ENCODE measurements at places on chromosomes 2 and 18.

DNA sequence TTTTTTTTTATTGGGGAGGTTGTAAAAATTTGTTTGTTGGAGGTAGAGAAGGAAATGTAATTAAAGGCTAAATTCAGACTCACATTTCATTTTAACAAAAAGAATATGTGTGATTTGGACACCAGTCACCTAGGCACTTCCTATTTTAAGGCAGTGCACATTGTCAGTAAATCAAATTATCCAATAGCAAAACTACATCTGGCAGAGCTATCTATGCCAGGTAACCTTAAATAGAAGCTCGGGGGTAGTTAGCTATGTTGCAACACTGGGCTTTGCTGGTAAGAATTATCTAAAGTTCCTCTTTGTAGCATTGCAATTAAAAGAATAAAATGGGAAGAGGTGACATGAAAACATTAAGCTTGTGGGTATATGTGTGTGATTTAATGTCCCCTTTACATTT is 1064.4 kb upstream of the ZEB2 start:
- no peak for DNase-seq
- no peaks in the 10 kb centered on the region for H3K4me1 ChIP-seq
- H3K27ac ChIP-seq, result no peak overlapping the region
- no peak overlapping the region for H3K4me3 ChIP-seq
- no peaks in the 10 kb centered on the region for H3K36me3 ChIP-seq
- peaks cover 8% of the 10 kb centered on the region for H3K27me3 ChIP-seq

DNA sequence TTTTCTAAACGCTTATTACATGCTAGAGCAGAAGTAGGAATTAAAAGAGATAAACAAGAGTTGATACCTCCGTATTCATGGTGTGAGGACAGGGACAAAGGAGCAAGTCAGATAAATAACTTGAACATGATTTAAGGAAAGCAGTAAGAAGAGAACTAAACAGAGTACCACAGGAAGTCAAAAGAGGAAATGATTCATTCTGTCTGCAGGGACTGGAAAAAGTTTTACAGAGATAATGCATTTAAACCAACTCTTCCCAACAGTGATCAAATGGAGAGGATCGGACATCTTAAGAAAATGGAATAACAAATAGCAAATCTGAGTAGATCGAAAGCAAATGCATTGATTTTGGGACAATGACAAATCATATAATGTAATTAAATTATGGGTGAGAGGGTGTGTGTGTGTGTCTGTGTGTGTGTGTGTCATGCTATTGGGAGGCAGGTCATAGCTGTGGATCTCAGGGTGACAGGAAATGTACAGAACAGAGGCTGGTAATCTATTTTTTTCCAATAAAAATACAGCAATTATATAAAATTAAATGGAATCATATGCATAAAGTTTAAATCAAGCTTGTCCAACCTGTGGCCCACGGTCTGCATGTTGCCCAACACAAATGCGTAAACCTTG is 113.4 kb downstream of the MC4R start:
- no peaks in the 10 kb centered on the region for H3K27me3 ChIP-seq
- no peaks in the 10 kb centered on the region for H3K36me3 ChIP-seq
- H3K27ac ChIP-seq, result no peak overlapping the region

- peak overlapping the region; percentile 94 for H3K27ac ChIP-seq
- H3K36me3 ChIP-seq, result peaks cover 11% of the 10 kb centered on the region
- H3K4me1 ChIP-seq, result peaks cover 70% of the 10 kb centered on the region
- H3K27me3 ChIP-seq, result no peaks in the 10 kb centered on the region
Observed at GRCh38 chr2:143254110-143254509, 124.9 kb downstream of the ARHGAP15 start.

DNA sequence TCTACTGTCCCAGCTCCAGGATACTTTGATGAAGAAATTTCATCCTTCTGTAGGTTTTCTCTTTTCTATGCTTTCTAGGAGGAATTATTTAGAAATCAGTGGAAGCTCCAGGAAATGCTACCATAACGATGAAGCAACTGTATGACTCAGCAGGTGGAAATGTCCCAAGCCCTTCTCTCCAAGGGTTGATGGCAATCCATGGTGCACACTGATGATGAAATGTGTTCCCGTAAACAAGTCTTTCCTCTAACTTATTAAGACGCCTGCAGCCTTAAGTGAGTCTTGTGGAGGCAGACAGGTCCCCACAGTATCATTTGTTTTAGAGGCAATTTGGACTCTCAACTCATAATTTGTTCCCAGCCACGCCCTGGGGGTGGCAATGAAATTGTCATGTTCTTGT is 777.6 kb upstream of the SOX11 start:
- H3K27me3 ChIP-seq, result no peaks in the 10 kb centered on the region
- H3K4me1 ChIP-seq, result no peaks in the 10 kb centered on the region
- no peaks in the 10 kb centered on the region for H3K36me3 ChIP-seq
- H3K4me3 ChIP-seq, result no peak overlapping the region

DNA sequence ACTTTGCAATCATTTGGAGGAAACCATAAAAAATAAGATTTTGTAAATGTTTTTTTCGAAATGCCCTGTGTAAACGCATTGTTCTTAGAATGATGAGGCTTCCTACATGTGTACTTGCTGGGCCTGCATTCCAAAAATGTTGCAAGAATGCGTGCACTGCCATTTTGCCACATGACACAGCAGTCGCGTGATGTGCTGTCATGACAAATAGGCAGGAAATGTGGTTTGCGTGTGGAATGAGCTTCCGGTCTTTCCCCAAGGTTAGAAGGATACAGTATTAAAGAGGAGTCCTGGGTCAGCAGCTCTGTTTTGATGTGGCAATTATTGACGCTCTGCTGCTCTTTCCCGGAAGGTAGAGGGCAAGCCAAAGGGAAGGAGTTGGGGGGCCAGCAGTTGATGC is 18.1 kb upstream of the SERPINB2 start:
- no peak overlapping the region for H3K4me3 ChIP-seq
- H3K4me1 ChIP-seq, result no peaks in the 10 kb centered on the region
- DNase-seq, result no peak
- H3K27ac ChIP-seq, result no peak overlapping the region
- H3K36me3 ChIP-seq, result no peaks in the 10 kb centered on the region

- no peak overlapping the region for H3K27ac ChIP-seq
- H3K27me3 ChIP-seq, result no peaks in the 10 kb centered on the region
- peak; percentile 35 for DNase-seq
- no peak overlapping the region for H3K4me3 ChIP-seq
- no peaks in the 10 kb centered on the region for H3K36me3 ChIP-seq
Observed at GRCh38 chr2:239055756-239056493, 208.0 kb downstream of the TWIST2 start.

GRCh38 chr2:208627916-208628315 is 221.3 kb downstream of the PTH2R start:
- no peak overlapping the region for H3K4me3 ChIP-seq
- H3K27ac ChIP-seq, result no peak overlapping the region
- H3K36me3 ChIP-seq, result no peaks in the 10 kb centered on the region
- no peak for DNase-seq
- H3K27me3 ChIP-seq, result no peaks in the 10 kb centered on the region
